ENCODE measurements at places on chromosomes 7 and 10. TPM values are rescaled to one million over a fixed set of nuclear protein-coding genes. Genes with fewer than 3 reads are reported as not detected.

The MBL2 gene
- not detected for total RNA-seq

The PROSER2 gene
- 8.0 TPM for total RNA-seq

The TRIM50 gene
- 2.2 TPM for total RNA-seq

The CLRN3 gene
- not detected for total RNA-seq

The SPDYE6 gene
- total RNA-seq: not detected

The FAM25C gene
- not detected for total RNA-seq

The OR9A4 gene
- total RNA-seq: 0.36 TPM

- H3K4me3 ChIP-seq: no peak overlapping the region
- no peak for DNase-seq
- no peak overlapping the region for H3K27ac ChIP-seq
These were observed 32.5 kb downstream of the TRUB1 start for GRCh38 chr10:114970515-114970914.

DNA sequence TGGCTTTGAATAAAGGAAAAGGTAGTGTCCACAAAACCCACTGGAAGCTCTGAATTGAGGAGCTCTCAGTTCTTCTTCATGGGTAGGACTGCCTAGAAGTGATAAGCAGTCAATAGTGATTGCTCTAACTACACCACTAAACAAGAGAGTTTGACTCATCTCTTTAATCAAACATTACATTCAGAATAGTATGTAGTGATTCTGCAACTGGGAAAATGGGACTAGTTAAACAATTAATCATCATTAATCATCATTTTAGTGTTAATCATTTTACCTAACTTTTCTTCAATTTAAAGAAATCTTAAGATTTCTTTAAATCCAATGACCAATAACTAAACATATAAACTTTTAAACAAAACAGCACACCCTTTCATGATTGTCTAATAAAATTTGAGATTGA lies 484.0 kb upstream of the FZD8 start:
- DNase-seq: no peak
- H3K4me1 ChIP-seq: no peaks in the 10 kb centered on the region
- no peaks in the 10 kb centered on the region for H3K27me3 ChIP-seq
- H3K4me3 ChIP-seq: no peak overlapping the region

GRCh38 chr7:157329447-157329846 lies 7.4 kb upstream of the DNAJB6 start:
- no peaks in the 10 kb centered on the region for H3K4me1 ChIP-seq
- H3K4me3 ChIP-seq: no peak overlapping the region
- no peaks in the 10 kb centered on the region for H3K36me3 ChIP-seq

DNA sequence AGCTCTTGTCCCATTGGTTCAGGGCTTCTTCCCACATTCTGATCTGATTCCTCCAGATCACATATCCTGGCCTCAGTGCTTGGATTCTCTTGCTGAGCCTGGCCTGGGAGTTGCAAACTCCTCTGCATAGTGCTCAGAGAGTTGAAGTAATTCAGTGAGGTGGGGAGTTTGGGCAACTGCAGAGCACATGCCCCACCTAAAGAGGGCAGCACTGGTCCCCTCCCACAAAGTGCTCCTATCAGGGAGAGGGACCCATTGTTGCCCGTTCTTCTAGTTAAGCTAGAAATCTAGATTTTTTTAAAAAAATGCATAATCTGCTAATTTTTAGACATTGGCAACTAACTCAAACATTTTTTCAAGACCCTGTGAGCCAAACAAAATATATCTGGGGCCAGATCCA lies 45.1 kb downstream of the CHN2 start:
- no peaks in the 10 kb centered on the region for H3K4me1 ChIP-seq
- H3K27ac ChIP-seq: no peak overlapping the region
- no peak overlapping the region for H3K4me3 ChIP-seq
- H3K27me3 ChIP-seq: peaks cover 2% of the 10 kb centered on the region
- H3K36me3 ChIP-seq: no peaks in the 10 kb centered on the region

- H3K36me3 ChIP-seq: no peaks in the 10 kb centered on the region
- H3K27ac ChIP-seq: no peak overlapping the region
- no peaks in the 10 kb centered on the region for H3K27me3 ChIP-seq
- H3K4me1 ChIP-seq: no peaks in the 10 kb centered on the region
- peak; percentile 29 for DNase-seq
- no peak overlapping the region for H3K4me3 ChIP-seq
These were observed 23.8 kb downstream of the PDGFA start for GRCh38 chr7:495761-496321.

DNA sequence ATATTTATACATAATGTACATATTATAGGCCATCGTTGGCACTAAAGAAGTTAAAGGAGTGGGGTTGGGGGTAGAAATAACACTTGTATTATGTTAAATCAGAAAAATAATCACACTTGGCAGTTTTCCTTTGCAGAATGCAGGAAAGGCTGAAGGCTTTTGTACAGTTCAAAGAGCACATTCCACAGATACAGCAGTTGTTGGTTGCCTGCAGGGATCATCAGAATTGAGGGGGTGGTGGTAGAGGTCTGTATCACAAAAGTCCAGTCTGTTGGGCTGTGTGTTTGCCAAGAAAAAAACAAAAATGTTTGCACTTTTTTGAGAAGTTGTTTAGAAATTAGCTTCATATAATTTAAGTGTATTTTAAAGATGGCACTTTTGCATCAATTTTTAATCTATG lies 231.8 kb upstream of the FOXP2 start:
- H3K4me1 ChIP-seq: no peaks in the 10 kb centered on the region
- H3K36me3 ChIP-seq: no peaks in the 10 kb centered on the region
- H3K27me3 ChIP-seq: no peaks in the 10 kb centered on the region
- no peak for DNase-seq

DNA sequence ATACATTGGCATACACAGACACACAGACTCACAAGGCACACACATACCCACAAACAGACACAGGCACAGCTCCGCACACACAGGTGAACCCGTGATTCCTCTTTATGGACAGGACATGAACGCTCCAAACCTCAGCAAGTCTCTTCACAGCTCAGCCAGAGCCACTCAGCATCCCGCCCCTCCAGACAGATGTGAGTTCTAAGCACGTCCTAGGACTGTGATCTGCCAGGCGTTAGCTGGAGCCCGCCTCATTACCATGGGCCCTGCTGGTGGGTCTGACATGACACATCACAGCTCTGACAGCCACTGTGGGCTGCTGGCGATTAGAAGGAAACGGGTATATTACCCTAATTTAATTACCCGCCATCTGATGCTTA lies 176.7 kb upstream of the PPP2R2D start:
- H3K4me3 ChIP-seq: no peak overlapping the region
- H3K36me3 ChIP-seq: no peaks in the 10 kb centered on the region
- no peaks in the 10 kb centered on the region for H3K27me3 ChIP-seq
- no peak overlapping the region for H3K27ac ChIP-seq

GRCh38 chr10:25683344-25683743 lies 250.7 kb upstream of the MYO3A start:
- no peak for DNase-seq
- no peak overlapping the region for H3K27ac ChIP-seq
- H3K4me1 ChIP-seq: no peaks in the 10 kb centered on the region
- no peak overlapping the region for H3K4me3 ChIP-seq
- H3K27me3 ChIP-seq: no peaks in the 10 kb centered on the region
- H3K36me3 ChIP-seq: no peaks in the 10 kb centered on the region

DNA sequence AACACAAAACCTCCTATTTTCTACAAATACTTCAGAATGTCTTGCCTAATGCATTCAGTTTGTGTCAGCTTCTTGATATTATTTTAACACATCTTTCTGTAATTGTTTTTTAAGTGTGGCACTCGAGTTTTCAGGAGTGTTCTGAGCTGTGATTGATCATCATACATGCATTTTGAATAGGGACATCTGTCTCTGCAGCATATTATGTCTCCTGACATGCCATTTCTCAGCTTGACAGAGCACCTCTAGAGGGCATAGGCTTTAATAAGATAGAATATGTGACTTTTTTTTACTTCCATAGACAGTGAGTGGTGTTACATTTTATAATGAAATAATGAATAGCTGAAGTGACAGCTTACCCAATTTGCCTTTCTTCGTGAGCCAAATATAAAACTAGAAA lies 219.2 kb upstream of the HDAC9 start:
- no peak overlapping the region for H3K4me3 ChIP-seq
- H3K27me3 ChIP-seq: no peaks in the 10 kb centered on the region
- H3K36me3 ChIP-seq: no peaks in the 10 kb centered on the region
- no peak overlapping the region for H3K27ac ChIP-seq
- no peaks in the 10 kb centered on the region for H3K4me1 ChIP-seq
- DNase-seq: no peak

- H3K36me3 ChIP-seq: no peaks in the 10 kb centered on the region
- no peak for DNase-seq
- H3K4me3 ChIP-seq: no peak overlapping the region
- no peaks in the 10 kb centered on the region for H3K4me1 ChIP-seq
These were observed 258.1 kb upstream of the IGFBP3 start for GRCh38 chr7:46179061-46179610.

- no peaks in the 10 kb centered on the region for H3K4me1 ChIP-seq
- no peak for DNase-seq
- H3K27me3 ChIP-seq: no peaks in the 10 kb centered on the region
- H3K4me3 ChIP-seq: no peak overlapping the region
These were observed 971.7 kb downstream of the ANKRD7 start for GRCh38 chr7:119196183-119196582.

DNA sequence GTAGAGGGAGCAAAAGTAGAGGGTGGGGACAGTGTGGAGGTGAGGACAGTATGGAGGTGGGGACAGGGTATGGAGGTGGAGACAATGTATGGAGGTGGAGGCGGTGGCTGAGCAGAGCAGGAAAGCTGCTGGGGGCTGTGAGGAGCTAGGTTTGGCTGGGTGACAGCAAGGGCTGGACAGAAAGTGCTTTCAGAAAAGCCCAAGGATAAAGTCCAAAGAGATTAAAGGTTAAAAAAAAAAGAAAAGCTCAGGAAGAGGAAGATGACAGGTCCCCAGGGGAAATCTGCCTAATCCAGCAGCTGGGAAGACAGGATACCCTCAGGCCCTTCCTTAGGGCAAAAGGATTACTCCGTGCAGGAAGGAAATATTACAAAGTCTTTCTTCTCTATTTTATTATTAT lies 32.1 kb upstream of the PFKFB3 start:
- DNase-seq: no peak
- H3K4me3 ChIP-seq: no peak overlapping the region

GRCh38 chr10:49569031-49569631 lies 30.2 kb upstream of the ERCC6 start:
- no peaks in the 10 kb centered on the region for H3K4me1 ChIP-seq
- H3K36me3 ChIP-seq: no peaks in the 10 kb centered on the region
- H3K27ac ChIP-seq: no peak overlapping the region
- DNase-seq: no peak
- no peak overlapping the region for H3K4me3 ChIP-seq

DNA sequence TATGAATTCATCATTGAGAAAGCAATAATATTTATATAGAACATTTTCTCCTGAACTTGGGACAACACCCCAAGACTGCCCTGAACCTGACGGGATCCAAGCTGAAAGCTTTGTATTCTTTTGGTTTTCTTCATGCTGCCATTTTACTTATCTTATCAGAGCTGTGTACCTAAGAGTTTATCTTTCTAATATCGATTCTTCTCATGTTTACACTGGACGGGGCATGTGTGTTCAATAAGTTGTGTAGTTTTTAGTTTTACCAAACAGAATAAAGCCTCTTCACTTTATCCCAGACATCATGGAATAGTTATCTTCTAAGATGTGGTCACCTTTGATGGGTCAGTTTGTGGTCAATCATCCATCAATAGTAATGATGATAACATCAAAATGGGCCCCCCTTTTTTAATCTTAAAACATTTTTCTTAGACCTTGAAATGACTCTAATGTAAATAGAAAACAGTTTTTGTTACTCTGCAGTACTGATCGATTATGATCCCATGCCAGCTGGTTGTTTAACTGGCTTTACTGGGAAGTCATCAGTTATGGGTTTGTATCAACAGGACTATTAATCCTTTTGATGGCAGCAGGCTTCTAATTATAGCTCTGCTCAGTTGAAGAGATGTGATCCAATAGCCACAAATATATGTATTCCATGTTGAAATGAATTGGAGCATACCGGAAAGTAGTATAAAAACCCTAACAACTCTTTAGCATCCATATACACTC lies 446.1 kb downstream of the KCNMA1 start:
- H3K4me3 ChIP-seq: no peak overlapping the region
- H3K27ac ChIP-seq: no peak overlapping the region
- no peaks in the 10 kb centered on the region for H3K36me3 ChIP-seq
- no peaks in the 10 kb centered on the region for H3K27me3 ChIP-seq

DNA sequence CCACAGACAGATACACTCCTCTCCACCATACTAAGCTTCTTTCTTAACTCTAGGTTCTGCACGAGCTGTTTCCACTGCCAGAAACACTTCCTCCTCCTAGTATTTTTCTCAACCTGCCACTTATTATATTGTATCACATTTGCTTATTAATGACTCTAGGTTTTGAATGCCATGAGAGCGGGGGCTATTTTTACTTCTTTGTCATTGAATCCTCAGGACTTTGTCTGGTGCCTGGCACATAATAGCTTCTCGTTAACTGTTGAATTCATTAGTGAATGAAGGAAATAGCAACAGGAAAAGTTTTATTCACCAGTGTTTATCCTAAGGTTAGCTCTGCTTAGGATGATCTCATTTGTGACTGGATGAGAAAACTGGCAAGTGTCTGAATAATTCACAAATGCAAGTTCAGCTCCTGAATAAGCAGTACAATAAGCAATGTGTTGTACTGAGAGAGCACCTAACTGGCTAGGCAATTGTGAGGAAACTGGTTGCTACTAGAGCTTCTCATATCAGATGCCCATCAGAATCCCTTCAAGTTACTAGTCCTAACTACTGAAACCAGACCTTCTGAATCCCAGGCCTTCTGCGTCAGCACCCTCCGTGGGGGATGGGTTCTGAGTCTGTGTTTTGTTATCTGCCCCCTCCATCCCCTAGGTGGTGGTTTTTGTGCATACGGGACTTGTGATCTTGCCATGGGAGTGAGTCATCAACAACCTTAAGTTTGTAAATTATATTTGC lies 92.7 kb downstream of the LSMEM1 start:
- no peaks in the 10 kb centered on the region for H3K36me3 ChIP-seq
- H3K27me3 ChIP-seq: no peaks in the 10 kb centered on the region
- no peak overlapping the region for H3K27ac ChIP-seq
- H3K4me3 ChIP-seq: no peak overlapping the region
- H3K4me1 ChIP-seq: no peaks in the 10 kb centered on the region

- H3K36me3 ChIP-seq: no peaks in the 10 kb centered on the region
- H3K27ac ChIP-seq: no peak overlapping the region
- no peak overlapping the region for H3K4me3 ChIP-seq
- H3K4me1 ChIP-seq: no peaks in the 10 kb centered on the region
- DNase-seq: no peak
These were observed 132.6 kb downstream of the CHRM2 start for GRCh38 chr7:137001041-137001440.

DNA sequence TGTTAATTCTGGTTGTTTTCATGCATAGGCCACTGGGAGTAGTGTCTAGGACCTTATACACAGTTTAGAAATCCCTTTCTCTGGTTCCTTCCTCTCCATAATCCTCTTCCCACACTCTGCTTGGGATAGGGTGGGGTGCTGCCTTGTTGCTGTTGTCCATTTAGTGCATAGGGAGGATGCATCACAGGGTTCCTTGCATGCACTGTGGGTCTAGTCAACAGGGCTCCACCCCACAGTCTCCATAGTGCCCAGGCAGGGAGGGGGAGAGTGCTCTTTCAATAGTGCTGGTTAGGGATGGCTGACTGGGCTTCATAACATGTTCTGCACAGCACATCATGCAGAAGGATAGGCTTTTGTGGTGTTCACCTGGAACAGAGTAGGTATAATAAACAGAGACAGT lies 81.1 kb downstream of the ARHGAP12 start:
- DNase-seq: no peak
- H3K36me3 ChIP-seq: no peaks in the 10 kb centered on the region
- H3K27me3 ChIP-seq: no peaks in the 10 kb centered on the region
- H3K27ac ChIP-seq: no peak overlapping the region
- H3K4me1 ChIP-seq: no peaks in the 10 kb centered on the region
